Body of pancreas (tissue), 4 donors: ENCODE measurements at places on chromosomes 7 and 10. TPM values are rescaled to one million over a fixed set of nuclear protein-coding genes. Genes with fewer than 3 reads are reported as not detected.

STRIP2 gene
- total RNA-seq = 0.26 TPM

IL6 gene
- total RNA-seq = 2.9 TPM

SPDYE5 gene
- total RNA-seq = not detected

RADIL gene
- 29.0 TPM for total RNA-seq

TRPV5 gene
- not detected for total RNA-seq

DNA sequence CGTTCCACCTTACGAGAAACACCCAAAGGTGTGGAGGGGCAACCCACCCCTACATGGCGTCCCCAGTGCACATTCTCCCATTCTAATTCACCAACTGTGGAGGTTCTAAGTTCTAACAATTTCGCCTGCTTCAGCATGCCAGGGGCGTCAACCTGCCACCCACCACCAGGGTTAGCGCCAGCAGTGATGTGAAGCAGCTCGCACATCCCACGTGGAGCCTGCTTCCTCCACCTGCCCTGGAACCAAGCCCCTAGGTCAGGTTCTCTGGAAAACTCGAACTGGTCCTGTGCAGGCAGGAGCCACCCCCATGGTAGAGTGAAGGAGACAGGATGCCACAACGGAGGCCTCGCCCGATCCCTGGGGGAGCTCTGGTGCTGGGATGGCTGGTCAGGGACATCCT, 33.3 kb upstream of the FXYD4 start:
- DNase-seq = no peak

GRCh38 chr10:103872137-103872931, 17.0 kb upstream of the SH3PXD2A start:
- no peak for DNase-seq

DNA sequence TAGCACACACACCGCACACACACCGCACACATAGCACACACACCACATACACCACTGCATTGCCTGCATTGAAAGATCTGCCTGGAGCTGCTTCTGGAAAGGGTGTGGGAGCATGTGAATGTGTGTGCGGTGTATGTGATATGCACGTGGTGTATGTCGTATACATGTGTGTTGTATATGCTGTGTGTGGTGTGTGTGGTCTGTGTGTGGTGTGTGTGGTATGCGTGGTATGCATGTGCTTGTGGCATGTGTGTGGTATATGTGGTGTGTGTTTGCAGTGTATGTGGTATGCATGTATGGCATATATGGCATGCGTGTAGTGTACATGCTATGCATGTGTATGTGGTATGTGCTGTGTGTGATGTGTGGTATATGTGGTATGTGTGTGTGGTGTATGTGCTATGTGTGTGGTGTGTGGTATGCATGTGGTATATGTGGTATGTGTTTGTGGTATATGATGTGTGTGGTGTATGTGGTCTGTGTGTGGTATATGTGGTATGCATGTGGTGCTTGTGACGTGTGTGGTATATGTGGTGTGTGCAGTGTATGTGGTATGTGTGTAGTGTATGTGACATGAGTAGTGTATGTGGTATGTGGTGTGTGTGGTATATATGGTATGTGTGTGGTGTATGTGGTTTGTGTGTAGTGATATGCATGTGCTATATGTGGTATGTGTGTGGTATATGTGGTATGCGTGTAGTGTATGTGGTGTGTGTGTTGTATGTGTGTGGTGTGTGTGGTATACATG, 176.2 kb downstream of the WDR37 start:
- no peak for DNase-seq

- DNase-seq = no peak
Observed at GRCh38 chr10:95566136-95566535, 5.0 kb upstream of the SORBS1 start.

DNA sequence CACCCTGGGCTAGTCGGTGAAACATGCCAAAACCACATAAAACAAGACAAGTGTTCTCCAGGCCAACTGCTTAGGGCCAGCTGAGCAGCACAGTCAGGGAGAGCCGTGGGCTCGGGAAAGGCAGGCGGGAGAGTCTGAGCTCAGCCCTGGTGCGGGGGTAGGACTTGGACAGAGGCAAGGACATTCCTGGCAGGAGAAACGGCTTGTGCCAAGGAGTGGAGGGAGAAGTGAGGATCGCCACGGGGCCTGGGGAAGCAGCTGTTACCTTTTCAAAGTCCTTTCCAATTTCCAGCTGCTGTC, 4.2 kb downstream of the ELN start:
- DNase-seq = peak; percentile 74

- no peak for DNase-seq
Observed at GRCh38 chr10:132539894-132540293, 2.3 kb downstream of the INPP5A start.

- no peak for DNase-seq
Observed at GRCh38 chr10:43225004-43225786, 41.7 kb downstream of the RASGEF1A start.

- peak; percentile 78 for DNase-seq
Observed at GRCh38 chr10:95440756-95441546, 120.2 kb downstream of the SORBS1 start.

- no peak for DNase-seq
Observed at GRCh38 chr7:99209781-99210180, 1.9 kb upstream of the KPNA7 start.

DNA sequence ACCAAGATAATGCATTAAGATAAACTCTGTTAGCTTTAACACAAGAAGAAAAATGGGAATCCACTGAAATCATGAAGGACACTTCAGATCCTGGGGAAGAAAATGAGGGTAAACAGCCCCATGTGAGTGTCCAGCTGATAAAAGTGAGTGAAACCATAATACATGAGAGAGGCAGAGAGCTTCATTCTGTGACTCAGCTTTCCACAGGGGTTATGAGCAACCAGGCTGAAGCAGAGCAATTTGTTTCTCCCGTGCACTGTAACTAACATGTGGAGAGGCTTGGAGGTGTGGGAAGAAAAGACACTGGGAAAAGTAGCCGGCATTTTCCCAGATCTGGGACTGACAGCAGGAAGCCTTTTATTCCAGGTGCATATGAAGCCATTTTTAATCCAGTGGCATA, 971.7 kb downstream of the ANKRD7 start:
- no peak for DNase-seq

DNA sequence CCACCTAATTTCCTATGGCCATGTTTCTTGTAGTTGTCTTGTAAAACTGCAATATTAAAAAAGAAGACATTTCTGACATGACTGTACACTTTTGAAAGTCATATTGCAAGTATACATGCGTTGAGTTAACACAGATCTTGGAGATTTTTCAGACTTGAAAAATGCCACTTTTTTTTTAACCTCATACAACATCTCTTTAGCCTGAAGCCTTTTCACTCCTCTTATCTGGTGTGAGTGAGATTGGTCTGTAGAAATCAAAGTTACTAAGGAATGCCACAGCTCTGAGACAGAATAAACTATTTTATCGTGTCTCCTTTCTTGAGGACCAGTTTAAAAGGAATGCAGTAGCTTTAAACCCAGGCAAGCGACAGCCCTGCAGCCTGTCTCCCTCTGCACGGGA, 43.9 kb upstream of the NEUROD6 start:
- DNase-seq = no peak
